ENCODE measurements at places on chromosomes 11 and 22. TPM values are rescaled to one million over a fixed set of nuclear protein-coding genes. Genes with fewer than 3 reads are reported as not detected.

DNA sequence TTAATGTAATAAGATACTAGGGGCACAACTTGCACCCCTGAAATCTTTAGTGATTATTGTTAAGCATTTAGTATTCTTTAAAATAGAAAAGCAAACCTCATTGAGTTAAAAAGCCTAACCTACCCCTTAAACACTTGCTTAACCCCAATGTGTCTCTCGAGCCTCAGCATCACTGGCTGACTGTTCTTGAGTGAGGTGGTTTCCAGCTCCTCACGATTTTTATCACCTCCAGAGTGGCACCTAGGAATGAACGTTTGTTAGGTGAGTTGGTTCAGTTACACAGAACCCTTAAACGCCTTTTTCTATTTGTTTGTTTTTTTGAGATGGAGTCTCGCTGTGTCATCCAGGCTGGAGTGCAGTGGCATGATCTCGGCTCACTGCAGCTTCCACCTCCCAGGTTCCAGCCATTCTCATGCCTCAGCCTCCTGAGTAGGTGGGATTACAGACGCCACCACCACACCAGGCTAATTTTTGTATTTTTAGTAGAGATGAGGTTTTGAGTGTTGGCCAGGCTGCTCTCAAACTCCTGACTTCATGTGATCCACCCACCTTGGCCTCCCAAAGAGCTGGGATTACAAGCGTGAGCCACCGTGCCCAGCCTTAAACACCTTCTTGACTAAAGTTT lies 13.7 kb downstream of the YWHAH start:
- no peak overlapping the region for H3K27ac ChIP-seq
- H3K27me3 ChIP-seq: no peaks in the 10 kb centered on the region
- H3K36me3 ChIP-seq: peaks cover 23% of the 10 kb centered on the region
- DNase-seq: no peak

- no peak overlapping the region for H3K4me3 ChIP-seq
- no peak for DNase-seq
- H3K36me3 ChIP-seq: peaks cover 2% of the 10 kb centered on the region
Measured at GRCh38 chr22:39216143-39216490, 28.7 kb downstream of the PDGFB start.

DNA sequence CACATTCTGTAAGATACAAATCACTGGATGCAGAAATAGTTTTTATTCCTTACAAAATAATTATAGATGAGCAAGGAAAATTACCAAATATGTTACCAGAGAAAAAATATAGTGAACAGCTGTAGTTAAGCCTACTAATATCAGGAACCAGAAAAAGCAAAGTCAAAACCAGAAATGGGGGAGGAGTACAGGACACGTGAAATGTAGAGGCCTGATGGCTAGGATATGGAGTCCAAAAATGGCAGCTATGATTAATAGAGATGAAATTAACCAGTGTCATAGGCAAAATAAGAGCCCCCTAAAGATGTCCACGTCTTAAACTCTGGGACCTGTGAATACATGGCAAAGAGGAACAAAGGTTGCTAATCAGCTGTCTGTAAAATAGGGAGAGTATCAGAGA lies 34.1 kb downstream of the MRE11 start:
- H3K4me1 ChIP-seq: peaks cover 14% of the 10 kb centered on the region
- H3K27me3 ChIP-seq: no peaks in the 10 kb centered on the region
- H3K27ac ChIP-seq: no peak overlapping the region
- no peak overlapping the region for H3K4me3 ChIP-seq

RPL3 gene
- total RNA-seq: 2,423 TPM

MS4A4A gene
- not detected for total RNA-seq

- H3K4me3 ChIP-seq: no peak overlapping the region
- no peak for DNase-seq
- no peaks in the 10 kb centered on the region for H3K36me3 ChIP-seq
- H3K27ac ChIP-seq: no peak overlapping the region
- H3K4me1 ChIP-seq: peaks cover 16% of the 10 kb centered on the region
Measured at GRCh38 chr11:117903505-117904382, 25.5 kb downstream of the TMPRSS13 start.

CCND1 gene
- total RNA-seq: 215 TPM

- H3K27ac ChIP-seq: no peak overlapping the region
- DNase-seq: no peak
- no peaks in the 10 kb centered on the region for H3K27me3 ChIP-seq
- no peaks in the 10 kb centered on the region for H3K4me1 ChIP-seq
- no peaks in the 10 kb centered on the region for H3K36me3 ChIP-seq
Measured at GRCh38 chr11:42465623-42466022, 846.2 kb upstream of the API5 start.

DNA sequence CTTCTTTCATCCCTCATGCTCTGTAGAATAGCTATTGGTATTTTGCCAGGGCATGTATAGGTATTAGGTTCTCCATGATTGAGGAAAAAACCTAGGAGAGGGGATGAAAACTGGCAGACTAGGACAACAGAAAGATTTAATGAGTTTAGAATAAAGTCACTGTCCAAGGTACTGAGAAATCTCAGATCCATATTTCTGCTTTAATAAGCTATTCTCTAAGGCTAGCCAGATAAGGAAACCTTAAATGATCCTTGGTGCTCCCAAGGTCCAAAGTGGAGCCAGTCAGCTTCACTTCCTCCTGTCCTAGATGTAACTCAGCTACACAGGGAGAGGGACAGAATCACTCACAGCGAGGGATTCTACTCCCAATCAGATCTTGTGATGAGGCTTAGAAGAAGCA lies 13.7 kb upstream of the CSNK2A3 start:
- H3K4me1 ChIP-seq: no peaks in the 10 kb centered on the region
- no peak overlapping the region for H3K4me3 ChIP-seq
- DNase-seq: no peak
- H3K36me3 ChIP-seq: no peaks in the 10 kb centered on the region
- no peak overlapping the region for H3K27ac ChIP-seq

DNA sequence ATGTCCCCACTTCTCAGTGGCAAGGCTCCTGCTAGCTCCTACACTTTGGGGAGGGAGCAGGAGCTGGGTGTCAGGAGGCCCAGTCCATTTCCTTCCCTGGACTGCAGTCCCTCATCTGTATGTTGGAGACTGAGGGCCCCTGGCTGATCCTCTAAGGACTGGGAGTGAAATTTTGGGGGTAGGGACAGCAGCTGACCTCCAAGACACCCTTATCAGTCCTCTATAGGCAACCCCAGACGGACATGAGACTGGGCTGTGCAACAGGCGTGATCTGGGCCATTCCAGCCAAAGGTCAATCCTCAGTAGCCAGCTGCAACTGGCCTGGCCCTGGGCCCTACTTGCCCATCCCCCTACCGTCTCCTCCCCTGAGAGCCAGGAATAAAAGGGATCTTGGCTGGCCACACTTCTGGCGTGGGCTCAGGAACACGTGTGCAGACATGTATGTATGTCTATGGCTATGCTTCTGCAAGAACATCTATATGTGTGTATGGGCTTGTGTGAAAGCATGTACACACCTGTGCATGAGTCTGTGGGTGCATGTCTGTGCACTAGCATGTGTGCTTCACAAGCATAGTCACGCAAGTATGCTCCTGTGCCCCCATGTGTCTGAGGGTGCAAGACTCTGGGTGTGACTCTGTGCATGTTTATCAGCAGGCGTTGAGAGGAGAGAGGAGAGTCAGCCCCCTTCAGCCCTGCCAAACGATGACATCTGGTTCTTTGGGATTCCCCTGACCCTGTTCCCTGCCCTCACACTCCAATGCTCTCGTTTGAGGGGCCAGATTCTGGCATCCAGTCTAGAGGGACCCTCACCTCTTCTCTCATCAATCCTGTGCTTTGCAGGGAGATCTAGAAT lies 24.6 kb upstream of the DGAT2 start:
- H3K4me3 ChIP-seq: no peak overlapping the region
- DNase-seq: no peak
- peaks cover 29% of the 10 kb centered on the region for H3K27me3 ChIP-seq

GRCh38 chr11:100716838-100717237 lies 29.8 kb downstream of the ARHGAP42 start:
- no peak overlapping the region for H3K4me3 ChIP-seq
- peaks cover 18% of the 10 kb centered on the region for H3K4me1 ChIP-seq
- no peak for DNase-seq

MS4A8 gene
- total RNA-seq: not detected

FGF3 gene
- total RNA-seq: not detected

DNA sequence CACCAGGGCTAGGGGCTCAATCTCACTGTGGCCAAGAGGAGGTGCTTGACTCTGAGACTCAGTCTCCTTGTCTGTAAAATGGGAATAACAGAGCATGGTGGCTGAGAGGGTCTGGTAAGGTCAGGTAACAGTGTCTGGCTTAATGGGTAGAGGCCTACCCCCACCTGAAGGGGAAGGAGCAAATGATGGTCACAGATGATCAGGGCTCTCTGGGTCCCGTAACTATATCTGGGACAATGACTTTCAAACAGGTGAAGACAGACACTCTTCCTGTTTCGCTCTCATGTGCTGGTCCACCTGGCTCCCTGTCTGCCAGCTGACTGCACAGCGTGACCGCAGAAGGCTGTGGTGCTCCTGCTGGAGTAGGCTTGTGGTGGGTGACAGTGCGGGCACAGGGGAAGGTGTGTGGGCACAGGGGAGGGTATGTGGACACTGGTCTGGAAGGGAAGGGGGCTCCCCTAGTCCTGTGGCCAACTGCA lies 4.0 kb downstream of the A4GALT start:
- H3K4me1 ChIP-seq: peaks cover 32% of the 10 kb centered on the region
- H3K27ac ChIP-seq: no peak overlapping the region
- no peaks in the 10 kb centered on the region for H3K36me3 ChIP-seq
- H3K27me3 ChIP-seq: peaks cover 34% of the 10 kb centered on the region

- peak overlapping the region; percentile 82 for H3K27ac ChIP-seq
- H3K27me3 ChIP-seq: no peaks in the 10 kb centered on the region
- peaks cover 5% of the 10 kb centered on the region for H3K4me1 ChIP-seq
- no peak for DNase-seq
- no peak overlapping the region for H3K4me3 ChIP-seq
- peaks cover 4% of the 10 kb centered on the region for H3K36me3 ChIP-seq
Measured at GRCh38 chr11:116879800-116880625, 42.6 kb upstream of the APOA1 start.

GNAZ gene
- total RNA-seq: 6.0 TPM

RFPL3 gene
- total RNA-seq: not detected

SEC14L2 gene
- total RNA-seq: 6.5 TPM

DNA sequence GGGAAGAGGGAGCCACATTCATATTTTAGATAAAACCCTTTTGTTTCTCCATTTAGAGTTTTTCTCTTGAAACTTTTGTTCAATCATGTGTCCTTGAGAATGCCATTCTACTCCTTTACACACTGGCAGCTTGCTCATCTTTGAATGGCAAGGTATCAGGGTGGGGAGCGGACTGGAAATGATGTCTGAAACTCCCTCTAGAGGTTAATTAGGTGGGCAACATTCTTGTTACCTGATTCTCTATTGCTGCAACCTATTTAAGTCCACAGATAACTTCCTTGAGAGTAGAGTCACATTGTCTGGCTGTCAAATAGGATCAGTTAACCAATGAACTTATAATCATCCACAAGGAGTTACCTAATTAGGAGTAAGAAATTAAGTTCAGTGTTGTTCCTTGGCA lies 533.6 kb upstream of the API5 start:
- no peaks in the 10 kb centered on the region for H3K4me1 ChIP-seq
- no peak for DNase-seq
- no peak overlapping the region for H3K4me3 ChIP-seq
- no peaks in the 10 kb centered on the region for H3K36me3 ChIP-seq

DNA sequence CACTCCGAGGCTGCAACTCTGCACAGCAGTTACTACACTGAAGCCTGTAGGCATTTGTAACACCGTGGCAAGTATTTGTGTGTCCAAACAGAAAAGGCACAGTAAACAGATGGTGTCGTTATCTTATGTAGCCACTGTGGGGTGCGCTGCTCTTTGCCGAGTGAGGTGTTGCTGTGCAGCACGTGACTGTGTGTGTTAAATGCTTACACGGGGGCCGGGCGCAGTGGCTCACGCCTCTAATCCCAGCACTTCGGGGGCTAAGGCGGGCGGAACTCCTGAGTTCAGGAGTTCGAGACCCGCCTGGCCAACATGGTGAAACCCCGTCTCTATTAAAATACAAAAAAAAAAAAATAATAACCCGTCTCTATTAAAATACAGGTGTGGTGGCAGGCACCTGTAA lies 11.5 kb downstream of the ZBED4 start:
- H3K27me3 ChIP-seq: no peaks in the 10 kb centered on the region
- peaks cover 3% of the 10 kb centered on the region for H3K4me1 ChIP-seq
- no peak overlapping the region for H3K27ac ChIP-seq

OR5P2 gene
- 1.7 TPM for total RNA-seq

GRCh38 chr11:71137376-71137775 lies 115.0 kb downstream of the SHANK2 start:
- H3K4me1 ChIP-seq: peaks cover 5% of the 10 kb centered on the region
- H3K4me3 ChIP-seq: no peak overlapping the region
- no peak overlapping the region for H3K27ac ChIP-seq
- no peak for DNase-seq
- no peaks in the 10 kb centered on the region for H3K36me3 ChIP-seq
- no peaks in the 10 kb centered on the region for H3K27me3 ChIP-seq

- DNase-seq: no peak
- H3K4me3 ChIP-seq: no peak overlapping the region
- H3K27ac ChIP-seq: no peak overlapping the region
- H3K27me3 ChIP-seq: peaks cover 9% of the 10 kb centered on the region
Measured at GRCh38 chr22:30140414-30140813, 60.1 kb downstream of the HORMAD2 start.

PIH1D2 gene
- 1.9 TPM for total RNA-seq

DNA sequence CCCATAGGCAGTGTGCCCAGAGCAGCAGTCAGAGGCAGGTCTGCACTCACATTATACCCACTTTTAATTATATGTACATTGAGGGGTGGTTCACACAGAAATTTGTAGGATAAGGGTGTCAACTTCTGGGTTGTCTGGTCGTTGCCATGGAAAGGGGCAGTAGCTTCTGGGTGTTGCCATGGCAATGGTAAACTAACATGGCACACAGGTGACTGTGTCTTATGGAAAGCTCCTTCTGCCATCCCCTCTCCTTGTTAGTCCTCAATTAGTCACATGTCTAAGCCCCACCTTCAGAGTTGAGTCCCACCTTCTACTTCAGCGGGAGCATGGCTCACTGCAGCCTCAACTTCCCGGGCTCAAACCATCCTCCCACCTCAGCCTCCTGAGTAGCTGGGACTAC lies 56.3 kb upstream of the ATXN10 start:
- no peak overlapping the region for H3K27ac ChIP-seq
- no peaks in the 10 kb centered on the region for H3K36me3 ChIP-seq
- no peak overlapping the region for H3K4me3 ChIP-seq
- DNase-seq: no peak

Measured in mesothelial cell of epicardium (in vitro differentiated cells).